ENCODE measurements at places on chromosomes 4 and X.
A peak's percentile ranks its signal among the peaks of the same experiment; 100 is the strongest.

DNA sequence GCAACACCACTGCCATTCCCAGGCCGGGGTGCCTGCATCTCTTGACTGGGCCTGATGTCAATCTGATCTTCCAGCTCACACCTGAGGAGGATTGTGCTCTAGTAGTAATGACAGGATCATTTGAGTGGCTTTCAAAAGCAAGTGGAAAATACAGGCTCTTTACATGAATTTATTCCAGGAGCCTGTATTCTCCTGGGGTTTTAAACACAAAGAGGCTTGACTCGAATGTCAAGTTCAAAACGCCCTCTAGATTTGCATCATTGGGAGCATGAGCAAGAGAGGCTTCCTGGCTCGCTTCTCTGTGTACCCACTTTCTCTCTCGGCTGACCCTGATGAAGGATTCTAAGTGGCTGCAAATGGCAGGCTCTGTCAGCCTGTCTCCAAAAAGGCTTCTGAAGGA, 199.5 kb upstream of the PUDP start:
- DNase-seq: no peak

DNA sequence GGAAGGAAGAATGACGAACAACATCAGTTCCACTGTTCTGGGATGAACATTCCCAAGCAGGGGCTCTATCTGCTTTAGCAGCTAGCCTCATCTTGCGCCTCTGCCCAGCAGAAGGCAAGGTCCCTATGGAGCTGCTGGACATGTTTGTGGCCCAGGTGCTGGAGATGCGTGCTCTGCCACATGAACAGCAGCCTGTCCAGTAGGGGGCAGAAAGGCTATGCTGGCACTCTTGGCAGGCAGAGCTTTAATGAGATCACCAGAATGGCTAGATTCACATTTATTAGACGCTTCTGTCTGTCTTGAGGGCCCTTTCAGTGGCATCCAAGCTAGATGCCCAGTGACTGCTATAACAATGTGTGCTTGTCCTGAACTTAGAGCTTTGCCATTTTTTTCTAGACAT, 1826.0 kb downstream of the STIM2 start:
- DNase-seq: peak; percentile 39

GRCh38 chrX:12141511-12141910, 3.2 kb downstream of the FRMPD4 start:
- DNase-seq: no peak

- DNase-seq: peak; percentile 24
Measured at GRCh38 chrX:139691493-139691842, 16.5 kb downstream of the MCF2 start.

DNA sequence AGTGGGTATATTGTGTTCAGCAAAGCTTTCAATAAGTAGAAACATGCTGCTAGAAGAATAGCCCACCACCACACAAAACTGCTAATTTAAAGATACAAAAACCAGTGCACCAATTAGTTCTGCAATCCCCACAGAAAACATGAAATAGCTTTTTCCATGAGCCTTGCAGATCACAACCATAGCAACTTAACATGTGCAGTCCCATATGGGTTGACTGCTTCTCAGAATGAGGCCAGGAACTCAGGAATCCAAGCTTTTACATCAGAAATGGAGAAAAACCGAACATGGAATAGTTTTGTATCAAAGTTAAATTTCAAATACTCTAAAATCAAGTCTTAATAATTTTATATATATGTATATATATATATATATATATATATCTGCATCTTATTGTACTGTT, 66.6 kb upstream of the IQCM start:
- DNase-seq: no peak

GRCh38 chr4:14399848-14400247, 602.4 kb upstream of the CPEB2 start:
- DNase-seq: no peak

- no peak for DNase-seq
Measured at GRCh38 chr4:124426279-124426678, 286.3 kb downstream of the ANKRD50 start.

GRCh38 chrX:38233891-38234667, 13.4 kb upstream of the SRPX start:
- DNase-seq: peak; percentile 80

DNA sequence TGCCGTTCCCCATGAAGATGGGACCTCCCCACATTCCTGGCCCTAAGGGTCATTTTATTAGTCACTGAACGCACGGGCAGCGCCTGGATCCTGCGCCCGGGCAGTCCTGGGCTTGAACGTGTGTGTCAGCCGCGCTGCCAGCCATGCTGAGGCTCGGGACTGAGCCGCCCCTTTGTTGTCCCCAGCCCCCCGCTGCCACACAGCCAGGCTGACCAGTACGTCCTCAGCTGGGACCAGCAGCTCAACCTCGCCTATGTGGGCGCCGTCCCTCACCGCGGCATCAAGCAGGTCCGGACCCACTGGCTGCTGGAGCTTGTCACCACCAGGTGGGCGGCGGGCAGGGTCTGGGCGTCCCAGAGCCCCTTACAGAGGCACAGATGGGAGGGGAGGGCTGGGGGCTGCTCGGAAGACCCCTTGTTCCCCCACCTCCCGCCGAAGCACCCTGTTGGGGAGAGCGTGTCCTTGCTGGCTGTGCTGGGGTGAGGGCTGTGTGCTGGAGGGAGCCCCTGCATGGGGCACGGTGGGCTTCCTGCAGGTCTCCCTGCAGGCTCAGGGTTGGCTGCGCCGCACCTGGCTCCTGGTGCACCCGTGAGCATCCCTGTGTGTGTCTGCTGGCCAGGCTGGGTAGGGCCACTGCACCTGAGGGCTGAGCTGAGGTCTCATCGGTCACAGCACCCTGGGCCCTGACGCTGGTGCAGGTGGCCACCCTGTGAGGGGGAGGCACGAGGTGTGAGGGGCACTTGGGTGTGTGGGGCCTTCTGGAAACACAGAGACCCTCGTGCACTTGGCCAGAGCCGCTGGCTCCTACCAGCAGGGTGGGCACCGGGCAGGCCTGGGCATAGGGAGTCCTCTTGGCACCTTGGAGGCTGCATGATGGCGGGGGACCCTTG, 1.0 kb downstream of the IDUA start:
- DNase-seq: peak; percentile 83

- DNase-seq: no peak
Measured at GRCh38 chr4:153825691-153826090, 36.8 kb upstream of the SFRP2 start.

- peak; percentile 30 for DNase-seq
Measured at GRCh38 chr4:151729731-151730559, 30.9 kb downstream of the GATB start.

DNA sequence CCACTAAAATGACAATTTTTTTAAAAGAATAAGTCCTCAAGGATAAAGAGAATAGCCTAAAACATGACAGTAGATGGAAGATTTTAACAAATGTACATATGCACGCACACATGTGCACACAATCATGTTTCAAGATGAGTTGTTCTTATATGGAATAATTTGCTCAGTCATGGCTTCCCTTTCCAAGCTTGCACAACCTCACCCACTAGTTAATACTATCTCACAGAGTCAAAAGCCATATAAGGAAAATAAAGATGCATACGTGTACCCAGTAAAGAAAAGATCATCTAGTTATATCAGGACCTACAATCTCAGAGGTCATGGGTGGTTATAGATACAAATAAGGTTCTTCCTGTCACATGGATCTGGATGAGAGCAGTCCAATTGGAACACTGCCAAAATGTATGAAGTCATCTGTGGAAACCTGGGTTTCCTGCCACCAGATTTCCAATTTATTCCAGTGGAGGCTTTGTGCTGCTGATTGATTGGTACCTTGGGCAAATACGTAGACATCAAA, 56.1 kb downstream of the FAM13A start:
- DNase-seq: peak; percentile 52

GRCh38 chr4:163343604-163344146, at the start of gene NPY5R:
Gene NPY5R, plus strand, starts transcription at chr4:163343892. Its CDS starts 6,382 bp downstream, at chr4:163350274.
- DNase-seq: no peak

GRCh38 chrX:54439960-54440871, at the start of gene TSR2:
Gene TSR2, plus strand, starts transcription at chrX:54440404. Its CDS starts 18 bp downstream, at chrX:54440422.
- DNase-seq: peak; percentile 87

DNA sequence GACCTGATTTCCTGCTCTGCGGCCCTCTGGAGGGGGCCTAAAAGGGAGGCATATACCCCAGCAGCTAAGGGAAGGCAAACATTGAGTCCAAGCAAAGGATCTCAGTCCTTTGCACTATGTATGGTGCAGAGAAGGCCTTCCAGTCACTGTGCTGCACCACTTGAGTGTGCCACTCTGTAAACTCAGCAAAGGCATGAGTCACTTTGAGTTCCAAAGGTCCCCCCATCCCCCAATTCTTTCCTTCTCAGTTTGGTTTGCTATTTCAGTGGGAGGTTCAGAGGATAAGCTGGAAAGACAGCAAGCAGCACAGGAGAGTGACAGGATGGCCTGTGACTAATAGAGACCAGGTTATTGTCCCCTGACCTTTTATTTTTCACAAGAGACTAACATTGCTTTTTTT, 131.3 kb downstream of the FHDC1 start:
- DNase-seq: peak; percentile 62

DNA sequence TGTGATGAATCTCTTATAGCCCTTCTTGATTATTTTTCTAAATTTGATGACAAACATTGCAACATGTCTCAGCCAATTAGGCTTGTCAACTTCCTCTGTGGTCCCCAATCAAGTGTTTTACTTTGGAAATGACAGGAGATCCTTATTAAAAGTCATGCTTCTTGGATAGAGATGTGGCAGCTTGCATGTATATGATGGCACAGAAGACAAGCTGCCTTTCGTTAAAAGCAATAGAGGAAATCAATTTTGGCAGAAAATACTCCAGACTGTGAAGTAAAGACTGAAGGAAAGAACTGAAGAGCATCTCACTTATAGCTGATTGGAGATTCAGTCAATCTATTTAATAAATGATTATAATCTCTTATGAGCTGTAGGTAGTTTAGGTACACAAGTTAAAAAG, 419.6 kb downstream of the PCDH7 start:
- DNase-seq: no peak

- no peak for DNase-seq
Measured at GRCh38 chr4:122356317-122356808, 22.4 kb upstream of the ADAD1 start.

- DNase-seq: peak; percentile 45
Measured at GRCh38 chr4:110967936-110968335, 345.1 kb upstream of the PITX2 start.
